Activated naive CD4-positive, alpha-beta T cell treated with anti-CD3 and anti-CD28 coated beads, Interleukin-2, amount 50 U/mL, for 72 hours (primary cell): ENCODE measurements at places on chromosomes 3 and 15.

GRCh38 chr15:54506977-54507524 lies 528.8 kb downstream of the UNC13C start:
- no peak for DNase-seq

- no peak for DNase-seq
These were observed 33.0 kb downstream of the SLC12A6 start for GRCh38 chr15:34304613-34305012.

DNA sequence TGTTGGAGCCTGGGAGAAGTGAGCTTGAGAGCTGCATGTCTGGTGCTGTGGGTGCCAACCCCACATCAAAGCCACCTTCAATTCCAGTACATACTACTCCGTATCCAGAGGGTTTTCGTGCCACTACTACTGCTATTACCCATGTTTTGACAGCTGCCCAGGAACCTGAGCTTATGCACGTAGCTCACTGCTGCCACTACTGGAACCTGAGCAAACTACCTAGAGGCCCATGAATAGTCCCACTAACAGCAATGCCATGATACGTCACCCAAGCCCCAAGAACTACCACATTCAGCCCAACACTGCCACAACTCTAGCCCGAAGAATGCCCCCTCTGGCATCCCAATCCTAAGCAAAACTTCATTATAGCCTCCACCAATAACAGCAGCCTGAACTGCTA lies 215.2 kb upstream of the BCHE start:
- DNase-seq = no peak

GRCh38 chr15:47719730-47720129 lies 2.4 kb downstream of the SEMA6D start:
- DNase-seq = no peak
